SW480 (cell line): ENCODE measurements at places on chromosomes 2 and 18.

DNA sequence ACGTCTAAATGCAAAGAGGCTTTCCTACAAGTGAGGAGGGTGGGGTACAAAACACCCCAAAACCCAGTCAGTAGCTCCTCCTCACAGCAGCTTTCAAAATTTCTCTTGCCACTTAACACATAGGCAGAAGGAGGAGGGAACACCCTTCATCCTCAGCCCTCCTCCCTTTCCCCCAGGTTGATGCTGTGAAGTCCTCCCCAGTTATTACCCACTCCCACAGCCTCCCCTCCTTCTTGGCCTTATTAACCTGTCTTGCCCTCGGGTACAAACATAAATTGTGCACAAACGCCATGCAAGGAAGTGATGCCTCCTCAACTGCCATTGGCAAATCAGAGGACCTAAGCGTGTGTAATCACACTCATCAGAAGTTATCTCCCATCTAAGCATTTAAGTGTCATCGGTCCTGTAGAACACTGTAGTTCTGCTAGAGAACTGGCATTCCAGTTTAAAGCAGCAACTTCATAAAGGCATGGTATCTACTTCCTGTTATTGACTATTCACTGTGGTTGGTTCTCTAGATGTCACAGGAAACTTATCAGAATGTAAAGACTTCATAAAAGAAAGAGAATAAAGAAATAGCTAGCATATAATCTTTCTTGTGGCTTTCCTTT lies at the start of gene DSC1:
DSC1 (minus strand) TSS at position 32 of the 611 bp plus-strand sequence. CDS start 262 bp downstream, outside the sequence.
- no peak for DNase-seq

- DNase-seq, result no peak
Measured at GRCh38 chr2:177551989-177552421, 159.4 kb downstream of the AGPS start.

DNA sequence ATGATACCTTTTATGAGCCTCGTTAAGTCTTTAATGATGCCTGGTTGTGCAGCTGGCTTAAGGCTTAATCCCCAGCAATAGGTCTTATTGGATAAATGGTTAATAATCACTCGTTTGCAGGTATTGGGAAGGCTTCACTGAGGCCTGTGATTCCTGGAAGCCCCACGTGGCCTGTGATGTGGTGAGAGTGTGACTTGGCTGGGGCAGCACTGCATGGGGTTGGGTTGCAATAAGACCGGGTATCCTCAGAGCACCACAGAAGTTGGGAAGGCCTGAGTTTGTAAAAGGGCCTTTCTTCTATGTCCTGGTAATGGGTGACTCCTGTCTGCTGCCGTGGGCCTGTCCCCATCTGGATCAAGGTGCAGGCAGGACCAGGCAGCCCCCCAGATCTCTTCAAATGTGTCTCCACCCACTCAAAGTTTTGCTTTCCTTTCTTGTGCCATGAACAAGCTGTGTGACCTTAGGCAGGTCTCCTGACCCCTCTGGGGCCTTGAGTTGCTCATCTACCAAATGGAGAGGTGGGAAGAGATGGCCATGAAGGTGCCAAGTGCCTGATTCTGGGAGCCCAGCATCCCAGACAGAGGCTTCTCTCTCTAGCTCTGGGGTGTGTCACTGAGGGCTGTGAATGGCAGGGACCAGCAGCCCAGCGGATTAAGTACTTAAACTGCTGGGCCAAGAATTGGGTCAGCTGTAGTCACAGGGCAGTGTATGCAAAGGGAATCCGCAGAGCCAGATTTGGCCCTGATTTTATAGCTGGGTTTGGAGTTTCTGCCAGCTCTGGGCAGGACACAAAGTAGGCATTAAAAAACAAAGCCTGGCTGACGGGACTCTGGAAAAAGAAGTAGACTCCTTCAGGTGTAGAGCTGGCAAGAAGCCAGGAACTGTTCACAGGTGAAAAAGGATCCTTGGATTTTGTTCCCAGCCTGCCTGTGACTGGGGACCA lies 24.4 kb downstream of the LBH start:
- no peak for DNase-seq

- DNase-seq, result peak; percentile 23
Measured at GRCh38 chr2:860259-860855, 90.3 kb upstream of the SNTG2 start.

DNA sequence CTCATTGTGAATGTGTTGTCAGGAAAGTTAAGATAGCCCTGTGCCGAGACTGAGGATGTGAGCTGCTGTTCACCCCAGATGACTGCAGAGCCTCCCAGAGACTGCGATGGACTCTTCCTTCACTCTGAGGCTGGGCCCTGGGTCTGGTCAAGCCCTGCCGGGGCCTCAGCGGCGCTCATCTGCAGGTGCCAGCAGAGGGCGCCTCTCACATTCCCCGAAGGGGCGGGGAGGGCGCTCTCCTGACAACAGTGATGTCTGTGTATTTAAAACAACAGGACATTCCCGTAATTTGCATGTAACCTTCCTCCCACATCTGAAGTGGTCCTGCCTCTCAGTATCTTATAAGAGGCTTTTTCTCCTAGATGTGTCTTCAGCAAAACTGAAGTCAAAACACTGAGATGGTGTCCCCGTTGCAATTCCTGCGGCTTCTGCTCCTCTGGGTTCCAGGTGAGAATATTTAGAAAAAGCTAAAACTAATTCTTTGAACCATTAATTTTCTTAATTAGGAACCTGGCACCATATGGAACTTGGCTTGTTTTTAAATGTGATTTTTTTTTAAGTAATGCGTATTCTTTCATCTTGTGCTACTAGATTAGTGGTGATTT lies 1377.9 kb downstream of the RPIA start:
- peak; percentile 65 for DNase-seq

GRCh38 chr18:58150772-58151171 lies 106.7 kb downstream of the NEDD4L start:
- no peak for DNase-seq

DNA sequence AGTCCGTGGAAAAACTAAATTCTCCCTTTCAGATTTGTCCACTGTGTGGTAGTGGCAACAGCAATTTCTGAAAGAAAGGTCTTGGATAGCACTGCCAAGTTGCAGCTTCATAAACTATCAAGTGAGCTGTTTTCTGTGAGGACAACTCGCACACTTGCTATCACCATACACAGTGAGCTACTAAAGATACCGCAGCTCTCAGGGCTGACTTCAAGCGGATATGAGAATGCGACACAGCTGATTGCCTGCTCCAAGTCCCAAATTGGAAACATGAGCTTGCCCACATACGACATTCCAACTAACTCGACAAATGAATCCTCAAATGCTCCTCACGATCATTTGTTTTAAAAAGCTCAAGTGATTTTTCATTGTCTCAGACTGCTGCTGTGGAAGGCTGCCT lies 46.2 kb downstream of the E2F6 start:
- no peak for DNase-seq

GRCh38 chr2:170548304-170548703 lies 166.8 kb upstream of the SP5 start:
- DNase-seq, result no peak

DNA sequence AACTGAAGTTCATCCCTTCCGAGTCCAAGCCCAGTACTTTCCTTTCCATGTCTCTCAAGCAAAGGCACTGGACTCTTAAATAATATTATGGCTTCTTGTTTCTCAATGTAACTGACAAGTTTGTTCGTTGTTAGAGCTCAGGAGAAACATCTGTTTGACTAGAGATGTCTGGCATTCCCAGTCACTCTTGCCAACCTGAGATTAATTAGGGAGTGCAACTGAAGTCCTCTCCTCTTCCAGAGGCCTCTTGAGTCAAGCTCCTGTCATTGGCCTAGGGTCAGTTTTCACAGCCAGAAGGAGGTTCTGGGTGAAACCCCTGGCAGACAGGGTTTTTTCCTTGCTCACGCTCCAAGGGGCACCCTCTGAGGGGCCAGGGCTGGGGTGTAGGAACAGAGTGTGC lies 196.1 kb downstream of the AGPS start:
- no peak for DNase-seq

- no peak for DNase-seq
Measured at GRCh38 chr2:10883801-10884478, 27.8 kb upstream of the KCNF1 start.

DNA sequence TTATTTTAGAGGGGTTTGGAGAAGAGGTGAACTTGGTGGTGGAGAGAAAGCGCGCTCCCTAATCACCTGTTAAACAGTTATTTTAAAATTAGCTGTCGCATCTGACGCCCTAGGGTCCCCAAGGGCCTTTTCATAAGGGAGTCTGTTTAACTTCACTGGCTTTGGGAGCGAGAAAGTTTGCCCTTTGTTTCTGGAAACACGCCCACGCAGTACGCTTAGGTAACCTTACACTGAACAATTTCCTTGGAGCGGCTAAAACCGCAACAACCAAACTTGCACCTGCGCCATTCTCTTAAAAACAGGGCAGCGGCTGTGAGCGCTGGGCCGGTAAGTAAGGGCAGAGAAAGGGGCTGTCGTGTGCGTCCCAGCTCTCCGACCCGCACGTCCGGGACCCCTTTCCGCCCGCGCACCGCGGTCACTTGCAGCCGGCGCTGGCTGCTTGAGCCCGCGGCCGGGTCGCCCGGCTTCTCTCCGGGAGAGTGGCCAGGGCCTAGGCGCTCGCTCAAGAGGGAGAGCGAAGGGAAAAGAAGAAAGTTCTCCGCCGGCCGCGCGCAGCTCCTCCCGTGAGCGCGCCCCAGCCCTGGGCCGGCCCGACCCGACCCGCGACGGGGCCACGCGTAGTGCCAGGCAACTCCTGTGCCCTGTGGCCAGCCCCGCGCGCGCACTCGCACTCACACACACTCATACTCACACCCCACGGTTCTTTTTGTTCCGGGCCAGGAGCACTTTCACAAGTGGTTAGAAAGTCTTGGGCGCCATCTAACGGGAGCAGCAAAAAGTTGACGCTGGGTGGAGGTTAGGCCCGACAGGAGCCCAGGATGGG lies 19.2 kb downstream of the POU3F3 start:
- peak; percentile 88 for DNase-seq

GRCh38 chr18:31245820-31246219 lies 72.1 kb upstream of the DSG1 start:
- DNase-seq, result peak; percentile 8

DNA sequence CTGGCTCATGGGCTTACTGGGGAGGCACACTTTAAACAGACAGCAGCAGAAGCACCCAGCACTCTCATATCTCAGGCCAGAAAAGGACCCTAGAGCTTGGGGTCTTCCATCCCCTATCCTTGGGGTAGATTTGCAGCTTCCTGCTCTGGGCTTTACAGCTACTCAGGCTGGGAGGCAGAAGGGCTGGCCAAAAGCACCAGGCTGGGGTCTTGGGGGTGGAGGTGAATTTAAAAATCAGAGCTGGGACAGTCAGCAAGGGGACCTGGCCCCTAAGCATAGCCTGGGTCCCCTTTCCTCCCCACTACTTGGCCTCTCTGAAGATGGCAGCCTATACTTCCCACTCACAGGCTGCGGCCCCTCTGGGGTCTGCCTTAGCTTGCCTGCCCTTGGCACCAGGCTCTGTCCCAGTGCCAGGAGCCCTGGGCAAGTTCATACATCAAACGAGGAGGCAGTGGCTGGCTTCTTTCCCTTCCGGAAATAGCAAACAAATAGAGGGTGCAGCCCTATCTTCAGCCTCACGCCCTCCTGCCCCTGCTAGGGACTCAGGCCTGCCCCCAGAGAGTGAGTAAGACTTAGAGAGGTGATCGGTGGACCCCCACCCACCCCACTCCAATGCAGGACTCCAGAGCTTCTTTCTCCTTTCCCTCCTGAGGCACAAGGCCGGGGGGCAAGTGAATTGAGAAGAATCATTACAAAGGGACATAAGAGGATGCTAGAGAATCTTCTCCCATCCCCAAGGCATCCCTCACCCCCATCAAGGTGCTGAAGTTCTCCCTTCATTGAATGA lies 26.0 kb upstream of the TNS1 start:
- DNase-seq, result no peak

GRCh38 chr2:160942476-160943142 lies 217.6 kb upstream of the TANK start:
- no peak for DNase-seq

GRCh38 chr18:22872900-22873537 lies 60.1 kb upstream of the RBBP8 start:
- DNase-seq, result no peak

DNA sequence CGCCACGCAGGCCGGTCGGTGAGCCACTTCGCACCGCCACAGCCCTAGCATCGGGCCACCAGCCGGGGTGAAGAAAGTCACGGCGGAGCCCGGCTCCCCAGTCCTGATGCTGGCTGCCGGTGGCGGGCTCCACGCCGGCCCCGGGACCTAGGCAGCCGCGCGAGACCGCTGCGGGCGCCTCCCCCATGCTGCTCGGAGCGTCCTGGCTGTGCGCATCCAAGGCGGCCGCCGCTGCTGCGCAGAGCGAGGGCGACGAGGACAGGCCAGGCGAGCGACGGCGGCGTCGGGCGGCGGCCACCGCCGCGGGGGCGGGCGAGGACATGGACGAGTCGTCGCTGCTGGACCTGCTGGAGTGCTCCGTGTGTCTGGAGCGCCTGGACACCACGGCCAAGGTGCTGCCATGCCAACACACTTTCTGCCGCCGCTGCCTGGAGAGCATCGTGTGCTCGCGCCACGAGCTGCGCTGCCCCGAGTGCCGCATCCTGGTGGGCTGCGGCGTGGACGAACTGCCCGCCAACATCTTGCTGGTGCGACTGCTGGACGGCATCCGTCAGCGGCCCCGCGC lies 433 bp downstream of the SH3RF3 start:
- peak; percentile 15 for DNase-seq

- DNase-seq, result no peak
Measured at GRCh38 chr18:67232991-67233390, 283.5 kb downstream of the DSEL start.

DNA sequence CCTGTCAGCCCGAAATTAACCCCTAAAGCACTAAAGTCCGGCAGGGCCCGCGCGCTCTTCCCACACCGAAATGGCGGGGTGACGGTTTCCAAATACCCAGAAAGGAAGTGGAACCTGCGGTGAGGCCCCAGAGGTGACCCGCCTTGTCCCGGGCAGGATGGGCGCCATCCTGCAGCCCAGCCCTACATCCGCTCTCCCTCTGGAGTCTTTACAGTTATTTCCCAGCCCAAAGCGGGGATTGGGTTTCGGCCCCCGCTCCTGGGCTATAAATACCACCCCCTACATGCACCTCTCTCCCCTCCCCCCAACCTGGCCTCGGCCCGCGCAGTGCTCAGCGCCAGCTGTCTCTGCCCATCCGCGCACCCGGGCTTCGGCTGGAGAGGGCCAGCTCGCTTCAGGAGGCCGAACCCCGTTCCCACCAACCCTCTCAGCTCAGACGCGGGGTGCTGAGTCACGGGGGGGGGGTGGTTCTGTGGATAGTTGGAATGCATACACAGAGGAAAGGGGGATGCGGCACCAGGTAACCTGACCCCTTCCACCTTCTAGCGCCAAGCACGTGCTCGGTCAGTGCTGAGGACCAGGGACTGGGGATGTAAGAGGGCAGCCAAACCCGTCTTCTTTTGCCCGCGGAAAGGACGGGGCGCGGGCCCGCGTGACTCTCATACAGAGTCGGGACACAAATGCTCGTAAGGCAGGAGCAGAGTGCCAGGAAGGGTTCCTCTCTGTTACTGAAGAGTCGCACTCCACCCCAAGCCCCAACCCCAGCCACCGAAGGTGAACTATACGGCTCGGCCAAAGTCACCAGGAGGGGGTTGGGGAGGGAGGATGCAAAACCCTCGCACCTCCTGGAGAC lies at the start of gene TUBA4B:
TUBA4B (plus strand) TSS at position 344 of the 853 bp plus-strand sequence; CDS start at position 509, 165 bp downstream.
- DNase-seq, result peak; percentile 89

- DNase-seq, result no peak
Measured at GRCh38 chr2:126241001-126241400, 415.0 kb upstream of the GYPC start.

GRCh38 chr2:48175254-48175653 lies 269.0 kb upstream of the FBXO11 start:
- peak; percentile 12 for DNase-seq

GRCh38 chr18:32289483-32290075 lies 99.7 kb downstream of the MEP1B start:
- peak; percentile 43 for DNase-seq

GRCh38 chr2:188965563-188965962 lies 8.6 kb upstream of the COL3A1 start:
- DNase-seq, result no peak
